ENCODE measurements at places on chromosomes 12 and 14.

DNA sequence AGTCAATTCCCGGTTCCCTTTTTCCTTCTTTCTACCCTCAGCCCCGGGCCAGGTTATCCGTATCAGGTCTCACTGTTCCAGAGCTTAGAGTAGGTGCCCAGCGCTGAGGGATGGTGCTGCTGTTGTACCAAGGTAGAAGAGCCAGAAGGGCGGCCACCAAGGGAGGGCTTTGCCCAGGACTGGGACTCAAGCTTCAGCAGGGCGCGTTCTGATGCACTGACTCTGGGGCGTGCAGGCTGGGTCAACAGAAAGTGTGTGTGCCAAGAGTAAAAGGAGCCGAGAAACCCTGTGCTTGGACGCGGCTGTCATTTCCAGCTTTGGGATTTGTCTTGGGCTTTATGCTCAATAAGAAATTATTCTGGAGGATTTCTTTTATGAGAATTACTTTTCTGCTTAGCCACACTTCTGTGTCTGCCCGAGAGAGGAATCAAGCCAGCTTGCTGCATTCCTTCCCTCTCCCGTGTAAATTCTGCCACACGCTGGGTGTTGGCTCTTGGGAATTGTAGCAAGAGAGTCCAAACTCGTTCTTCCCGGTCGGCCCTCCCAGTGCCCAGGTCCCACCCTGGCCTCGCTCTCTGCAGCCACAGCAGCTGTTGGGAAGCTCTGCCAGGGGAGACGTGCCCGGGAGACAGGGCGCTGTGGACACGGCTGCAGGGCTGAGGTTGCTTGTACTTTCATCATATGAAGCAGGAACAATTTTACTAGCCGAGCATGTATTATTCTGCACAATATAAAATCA is 98.0 kb downstream of the FBXL14 start:
- no peak for DNase-seq

GRCh38 chr12:20592556-20592955 is 102.6 kb upstream of the SLCO1C1 start:
- DNase-seq: no peak

GRCh38 chr14:34568803-34569202 is 29.3 kb upstream of the EAPP start:
- DNase-seq: no peak

- no peak for DNase-seq
Observed at GRCh38 chr12:99926511-99927169, 58.1 kb downstream of the ANKS1B start.

DNA sequence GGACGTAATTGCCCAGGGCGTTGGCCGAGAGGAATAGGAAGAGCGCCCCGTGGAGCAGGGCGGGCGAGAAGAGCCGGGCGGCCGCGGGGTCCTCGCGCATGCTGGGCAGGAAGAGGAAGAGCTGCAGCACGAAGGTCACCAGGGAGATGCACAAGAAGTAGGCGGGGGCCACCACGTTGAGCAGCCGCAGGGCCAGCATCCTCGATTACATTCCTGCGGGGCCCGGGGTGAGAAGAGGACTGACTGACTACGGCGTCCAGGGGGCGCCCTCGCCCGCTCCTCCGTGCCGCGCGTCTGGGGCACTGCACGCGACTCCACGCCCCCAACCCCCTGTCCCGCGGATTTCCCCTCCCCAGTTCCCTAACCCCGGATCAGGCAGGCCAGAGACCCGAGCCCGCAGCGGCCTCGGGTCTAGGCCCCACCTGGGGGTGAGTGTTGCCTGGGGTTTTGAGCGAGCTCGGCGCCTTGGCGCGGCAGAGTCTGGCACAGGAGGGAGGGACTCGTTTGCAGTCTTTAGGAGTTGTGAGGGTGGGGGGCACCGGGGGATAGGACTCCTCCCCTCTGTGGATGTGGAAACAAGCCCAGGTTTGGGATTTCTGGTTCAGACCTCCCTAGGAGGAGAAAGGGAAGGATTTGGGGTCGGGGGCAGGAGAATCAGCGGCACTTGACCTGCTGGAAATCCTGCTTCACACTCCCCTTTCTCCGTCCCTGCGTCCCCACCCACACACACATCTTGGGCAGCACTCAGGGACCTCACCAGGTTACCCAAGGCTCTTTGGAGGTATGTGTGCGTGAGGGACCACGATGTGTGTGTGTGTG is 1.8 kb downstream of the ZDHHC22 start:
- DNase-seq: no peak

DNA sequence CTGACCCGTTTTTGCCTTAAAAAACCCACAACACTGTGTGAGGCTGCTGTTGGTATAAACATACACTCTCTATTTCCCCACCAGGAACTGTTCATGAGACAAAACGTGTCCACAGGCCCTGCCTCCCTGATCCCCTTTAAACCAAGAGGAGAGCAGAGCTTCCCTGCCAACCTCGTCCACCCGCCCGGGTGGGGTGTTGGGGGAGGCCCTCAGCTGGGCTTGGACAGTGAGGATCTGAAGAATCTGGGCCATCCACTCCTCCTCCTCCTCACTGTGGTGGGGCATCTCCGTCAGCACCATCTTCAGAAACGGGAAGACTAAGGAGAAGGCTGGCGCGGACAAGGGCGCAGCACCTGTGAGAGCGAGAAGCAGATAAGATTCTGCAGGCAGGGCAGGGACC is 36.8 kb downstream of the GCN1 start:
- no peak for DNase-seq

DNA sequence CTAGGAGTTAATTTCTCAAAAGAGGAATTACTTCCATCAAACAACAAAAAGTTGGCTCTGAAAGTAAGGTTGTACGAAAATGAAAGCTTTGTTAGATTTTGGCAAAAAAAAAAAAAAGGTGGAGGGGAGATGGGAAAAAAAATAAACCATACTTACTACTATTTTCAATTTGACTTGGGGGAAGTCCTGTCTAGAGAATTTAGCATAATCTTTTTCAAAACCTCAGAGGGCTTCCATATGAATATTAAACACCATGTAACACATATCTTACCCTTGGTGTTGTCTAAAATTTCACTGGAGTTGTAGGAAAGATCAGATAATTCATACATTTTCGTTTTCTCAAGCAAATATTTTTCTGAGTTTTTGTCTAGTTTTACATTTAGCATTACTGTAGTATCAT is 17.5 kb downstream of the GRIP1 start:
- no peak for DNase-seq

GRCh38 chr12:2364631-2365051 is 311.9 kb downstream of the CACNA1C start:
- DNase-seq: no peak

DNA sequence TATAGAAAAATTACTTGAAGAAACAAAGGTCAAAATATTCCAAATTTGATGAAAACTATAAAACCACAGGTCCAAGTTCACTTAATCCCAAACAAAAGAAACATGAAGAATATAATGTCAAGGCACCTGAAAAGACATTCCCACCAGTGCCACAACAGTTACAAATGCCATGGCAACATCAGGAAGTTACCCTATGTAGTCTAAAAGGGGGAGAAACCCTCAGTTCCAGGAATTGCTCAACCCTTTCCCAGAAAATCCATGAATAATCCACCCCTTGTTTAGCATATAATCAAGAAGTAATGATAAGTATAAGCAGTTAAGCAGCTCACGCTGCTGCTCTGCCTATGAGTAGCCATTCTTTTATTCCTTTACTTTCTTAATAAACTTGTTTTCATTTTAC is 3.8 kb upstream of the ACTR10 start:
- no peak for DNase-seq

DNA sequence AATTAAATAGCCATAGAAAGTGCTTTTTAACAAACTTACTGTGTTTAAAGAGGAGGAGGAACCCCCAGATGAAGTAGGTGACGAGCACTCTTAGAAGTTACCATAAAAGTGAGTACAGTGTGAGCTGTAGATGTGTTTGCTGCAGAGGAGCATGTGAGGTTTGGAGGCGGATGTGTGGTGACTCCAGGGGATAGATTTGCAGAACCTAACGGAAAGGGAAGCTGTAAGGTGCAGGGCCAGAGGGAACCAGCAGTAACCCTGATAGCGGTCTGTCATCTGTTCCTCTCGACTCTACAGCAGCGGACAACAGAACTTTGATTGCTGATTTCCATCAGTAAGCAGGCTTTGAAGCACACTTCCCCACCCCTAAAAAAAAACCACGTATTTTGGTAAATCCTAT is 5.2 kb downstream of the CALM1 start:
- no peak for DNase-seq

- DNase-seq: no peak
Observed at GRCh38 chr14:68695326-68695768, 97.5 kb downstream of the ZFP36L1 start.

DNA sequence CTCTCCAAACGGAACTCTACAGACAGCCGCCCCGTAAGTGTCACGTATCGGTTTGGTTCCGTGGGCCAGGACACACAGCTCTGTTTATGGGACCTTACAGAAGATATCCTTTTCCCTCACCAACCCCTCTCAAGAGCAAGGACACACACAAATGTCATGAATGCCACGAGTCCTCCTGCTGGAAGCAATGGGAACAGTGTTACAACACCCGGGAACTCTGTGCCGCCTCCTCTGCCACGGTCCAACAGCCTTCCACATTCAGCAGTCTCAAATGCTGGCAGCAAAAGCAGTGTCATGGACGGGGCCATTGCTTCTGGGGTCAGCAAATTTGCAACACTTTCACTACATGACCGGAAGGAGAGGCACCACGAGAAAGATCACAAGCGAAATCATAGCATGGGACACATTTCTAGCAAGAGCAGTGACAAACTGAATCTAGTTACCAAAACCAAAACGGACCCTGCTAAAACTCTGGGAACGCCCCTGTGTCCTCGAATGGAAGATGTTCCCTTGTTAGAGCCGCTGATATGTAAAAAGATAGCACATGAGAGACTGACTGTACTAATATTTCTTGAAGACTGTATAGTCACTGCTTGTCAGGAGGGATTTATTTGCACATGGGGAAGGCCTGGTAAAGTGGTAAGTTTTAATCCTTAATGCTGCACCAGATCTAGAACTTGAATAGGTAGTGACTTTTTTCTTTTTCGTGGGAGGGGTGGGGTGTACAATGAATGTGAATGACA is 69.7 kb downstream of the WDR20 start:
- DNase-seq: no peak

- DNase-seq: no peak
Observed at GRCh38 chr12:11085419-11085818, 6.7 kb downstream of the TAS2R43 start.

GRCh38 chr12:18383203-18383602 is 121.9 kb downstream of the PIK3C2G start:
- no peak for DNase-seq

All from stimulated activated CD8-positive, alpha-beta memory T cell treated with anti-CD3 and anti-CD28 coated beads, Interleukin-4, amount 100 ng/mL, for 1 hour (primary cell).